ENCODE measurements at places on chromosomes 16 and 17.

GRCh38 chr17:81309140-81309858 lies 14.2 kb upstream of the SLC38A10 start:
- DNase-seq: no peak

DNA sequence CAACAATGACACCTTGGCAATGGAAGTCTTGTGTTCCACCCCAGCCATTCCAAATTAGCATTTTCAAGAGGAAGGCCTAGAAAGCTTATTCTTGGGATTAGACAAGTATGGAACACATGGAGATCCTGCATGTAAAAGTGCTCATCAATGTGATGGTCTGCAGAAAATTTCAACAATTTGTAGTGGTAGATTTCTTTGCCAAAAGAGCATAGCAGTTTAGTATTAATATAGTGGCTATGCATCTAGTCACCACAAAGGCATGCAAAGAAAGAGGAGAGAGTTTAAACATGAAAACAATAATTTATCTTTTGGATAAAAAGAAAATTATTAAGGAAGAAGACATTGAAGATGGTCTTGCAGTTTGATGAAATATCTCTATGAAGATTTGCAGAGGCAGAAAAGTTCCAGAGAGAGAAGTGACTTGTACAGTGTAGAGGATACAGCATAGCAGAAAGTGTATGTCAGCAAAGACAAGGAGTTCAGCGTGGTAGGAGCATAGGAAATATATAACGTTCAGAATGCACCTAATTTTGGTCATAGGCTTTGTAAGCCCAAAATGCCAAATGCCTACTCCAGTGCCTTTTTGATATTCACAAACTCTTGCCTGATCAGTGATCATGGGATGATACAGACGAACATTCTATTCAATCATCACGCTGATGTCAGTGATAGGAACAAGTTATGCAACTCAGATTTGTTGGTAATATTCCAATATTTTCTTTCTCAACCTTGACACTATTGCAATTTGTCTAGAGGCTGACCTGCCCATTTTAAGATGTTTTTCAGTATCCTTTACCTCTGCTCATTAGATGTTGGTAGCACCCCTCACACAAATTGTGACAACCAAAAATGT lies 727.9 kb upstream of the SOX9 start:
- no peak for DNase-seq

GRCh38 chr17:21549107-21549687 lies 143.1 kb upstream of the KCNJ18 start:
- no peak for DNase-seq

- no peak for DNase-seq
Observed at GRCh38 chr17:63429766-63430165, 16.3 kb downstream of the CYB561 start.

GRCh38 chr17:13405807-13406206 lies 195.9 kb downstream of the HS3ST3A1 start:
- no peak for DNase-seq

DNA sequence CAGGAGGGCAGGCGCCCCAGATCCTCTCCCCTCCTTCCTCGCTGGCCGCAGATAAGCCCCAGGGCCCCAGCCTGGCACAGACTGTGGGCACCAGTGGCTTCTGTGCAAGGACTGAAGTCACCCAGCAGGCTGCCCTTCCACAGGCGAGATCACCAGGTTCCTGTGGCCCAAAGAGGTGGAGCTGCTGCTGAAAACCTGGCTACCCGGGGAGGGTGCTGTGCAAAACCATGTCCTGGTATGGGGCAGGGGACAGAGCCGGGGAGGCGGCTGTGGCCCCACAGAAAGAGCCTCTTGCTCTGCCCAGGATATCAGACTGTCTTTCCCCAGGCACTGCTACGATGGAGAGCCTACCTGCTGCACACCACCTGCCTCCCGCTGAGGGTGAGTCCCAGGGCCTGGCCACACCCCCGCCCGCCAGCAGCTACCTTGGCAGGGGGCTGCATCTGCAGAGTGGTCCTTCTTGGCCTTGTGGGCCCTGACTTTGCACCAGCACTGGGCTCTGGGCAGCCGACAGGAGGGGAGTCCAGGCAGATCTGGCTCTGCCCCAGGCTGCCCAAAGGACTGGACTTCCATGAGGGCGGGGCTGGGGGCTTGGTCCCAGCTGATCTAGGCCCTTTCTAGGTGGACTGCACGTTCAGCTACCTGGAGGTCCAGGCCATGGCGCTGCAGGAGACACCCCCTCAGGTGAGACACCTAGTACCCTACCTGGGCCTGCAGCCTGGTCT lies 615 bp downstream of the CARMIL2 start:
- no peak for DNase-seq

DNA sequence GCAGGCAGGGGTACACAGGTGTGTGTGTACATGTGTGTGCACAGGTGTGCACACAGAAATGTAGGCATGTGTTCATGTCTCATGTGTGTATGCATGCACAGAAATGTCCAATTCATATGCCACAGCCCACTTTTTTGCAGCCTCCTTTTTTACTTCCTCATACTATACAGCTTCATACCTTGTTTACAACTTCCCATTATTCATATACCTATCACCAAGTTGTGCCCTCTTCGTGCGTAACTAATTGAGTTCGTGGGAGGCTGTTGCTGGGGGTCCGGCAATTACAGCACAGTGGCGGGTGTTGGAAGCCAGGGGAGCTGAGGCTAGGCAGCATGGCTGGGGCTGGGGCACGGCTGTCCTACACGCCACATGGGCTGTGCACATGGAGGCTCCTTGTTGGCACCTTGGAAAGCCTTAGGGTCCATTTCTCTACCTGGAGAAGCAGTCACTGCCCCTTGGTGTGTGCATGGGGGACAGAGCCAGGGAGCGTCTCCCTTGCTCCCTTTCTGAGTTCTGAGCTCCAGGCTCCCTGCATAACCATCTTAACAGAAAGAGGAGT lies 266.7 kb downstream of the ENGASE start:
- DNase-seq: no peak

DNA sequence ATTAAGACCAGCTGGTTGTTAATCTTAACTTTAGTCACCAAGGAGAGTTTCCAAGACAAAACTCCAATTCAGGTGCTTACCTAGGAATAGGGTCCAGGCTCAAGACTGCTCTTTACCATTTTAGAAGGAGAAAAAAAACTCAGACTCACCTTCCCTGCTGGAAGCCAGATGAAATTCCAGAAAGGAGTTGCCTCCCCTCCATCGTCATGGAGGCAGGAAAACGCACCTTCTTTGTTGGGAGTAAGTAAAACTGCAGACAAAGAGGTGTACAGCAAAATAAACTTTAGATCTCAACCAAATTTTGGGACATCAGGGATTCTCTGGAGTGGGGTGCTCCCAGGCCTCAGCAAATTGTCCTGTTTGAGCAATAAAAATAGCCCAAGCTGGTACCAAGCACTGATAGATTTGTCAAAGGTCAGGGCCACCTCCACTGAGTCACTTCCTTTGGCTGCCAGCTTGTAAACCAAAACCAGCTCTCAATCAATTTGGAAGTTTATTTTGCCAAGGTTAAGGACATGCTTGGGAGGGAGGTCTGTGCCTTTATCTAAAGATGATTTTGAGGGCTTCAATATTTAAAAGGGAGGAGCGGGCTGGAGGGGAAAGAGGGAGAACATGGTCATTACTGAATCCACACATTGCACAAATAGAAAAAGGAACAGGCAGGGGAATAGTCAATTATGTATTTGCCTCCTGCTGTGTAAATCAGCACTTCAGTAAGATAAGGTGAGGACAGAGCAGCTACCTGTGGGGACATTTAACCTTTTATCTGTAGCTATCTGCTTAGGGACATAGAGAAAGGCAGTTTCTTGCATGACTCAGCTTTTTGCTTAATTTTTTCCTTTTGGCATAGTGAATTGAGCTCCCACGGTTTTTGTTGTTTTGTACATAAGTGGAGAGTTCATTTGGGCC lies 1.5 kb upstream of the ALDH3A2 start:
- DNase-seq: no peak

- DNase-seq: no peak
Observed at GRCh38 chr17:17732892-17733670, 51.8 kb downstream of the RAI1 start.

DNA sequence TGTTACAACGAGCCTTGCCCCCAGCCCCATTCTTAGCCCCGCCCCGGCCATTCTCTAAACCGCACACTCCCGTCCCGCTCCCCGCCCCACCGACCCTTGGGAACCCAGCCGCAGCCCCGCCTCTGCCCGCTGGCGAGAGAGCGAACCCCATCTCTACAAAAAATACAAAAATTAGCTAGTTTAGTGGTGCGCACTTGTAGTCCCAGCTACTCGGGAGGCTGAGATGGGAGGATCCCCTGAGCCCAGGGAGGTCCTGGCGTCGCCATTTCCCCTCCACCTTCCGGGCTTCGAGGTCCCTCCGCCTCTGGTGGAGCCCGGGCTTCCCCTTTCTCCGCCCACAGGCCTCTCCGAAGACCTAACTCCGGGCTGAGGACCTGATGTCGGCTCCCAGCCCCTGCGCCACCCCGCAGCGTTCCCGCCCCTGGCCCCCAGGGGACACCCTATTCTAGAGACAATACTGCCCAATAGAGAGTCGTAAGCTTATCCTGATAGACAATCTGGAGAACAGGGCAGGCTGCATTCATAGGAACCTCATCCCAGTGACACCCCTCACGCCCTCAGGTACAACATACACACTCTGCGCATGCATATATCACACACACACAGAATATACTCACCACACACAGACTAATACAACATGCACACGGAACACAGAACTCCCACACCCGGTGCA lies 480 bp upstream of the PROCA1 start:
- DNase-seq: no peak

DNA sequence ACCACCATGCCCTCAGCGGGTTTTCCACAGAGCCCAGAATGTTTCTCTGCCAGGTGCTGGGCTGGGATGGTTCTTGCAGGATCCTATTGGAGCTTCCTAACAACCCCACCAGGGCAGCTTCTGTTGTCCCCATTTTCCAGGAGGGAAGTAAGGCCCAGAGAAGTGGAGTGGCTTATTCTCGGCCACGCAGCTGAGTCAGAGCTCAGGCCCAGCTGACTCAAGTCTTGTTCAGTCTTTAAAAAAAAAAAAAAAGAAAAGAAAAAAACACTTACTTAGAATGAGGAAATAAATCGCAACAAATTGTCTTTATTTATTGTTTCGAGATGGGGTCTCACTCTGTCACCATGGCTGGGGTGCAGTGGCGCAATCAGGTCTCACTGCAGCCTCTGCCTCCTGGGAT lies 413.0 kb downstream of the CPPED1 start:
- DNase-seq: no peak

DNA sequence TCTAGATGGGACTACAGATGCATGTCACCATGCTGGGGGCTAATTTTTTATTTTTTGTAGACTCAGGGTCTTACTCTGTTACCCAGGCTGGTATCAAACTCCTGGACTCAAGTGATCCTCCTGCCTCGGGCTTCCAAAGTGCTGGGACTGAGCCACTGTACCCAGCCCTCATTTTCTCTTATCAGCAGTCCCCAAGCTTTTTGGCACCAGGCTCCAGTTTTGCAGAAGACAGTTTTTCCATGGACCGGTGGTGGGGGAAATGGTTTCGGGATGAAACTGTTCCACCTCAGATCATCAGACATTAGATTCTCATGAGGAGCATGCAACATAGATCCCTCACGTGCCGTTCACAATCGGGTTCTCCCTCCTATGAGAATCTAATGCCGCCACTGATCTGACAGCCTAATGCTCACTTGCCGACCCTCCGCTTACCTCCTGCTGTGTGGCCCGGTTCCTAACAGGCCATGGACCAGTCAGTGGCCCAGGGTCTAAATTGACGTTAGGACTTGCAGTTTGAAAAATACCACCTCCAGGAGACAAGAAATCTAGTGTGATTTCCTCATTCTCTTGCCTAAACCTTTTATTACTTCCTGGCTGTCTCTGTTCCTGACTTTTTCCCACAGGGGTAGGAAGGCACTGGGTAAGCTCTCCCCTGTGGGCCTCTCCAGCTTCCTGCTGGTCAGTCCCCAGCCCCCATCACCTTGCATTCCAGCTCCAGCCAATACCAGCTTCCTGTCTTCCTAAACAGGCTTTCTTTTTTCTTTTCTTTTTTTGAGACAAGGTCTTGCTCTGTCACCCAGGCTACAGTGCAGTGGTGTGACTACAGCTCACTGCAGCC lies 9.3 kb upstream of the CNP start:
- no peak for DNase-seq

- peak; percentile 72 for DNase-seq
Observed at GRCh38 chr16:30535777-30536190, 1.1 kb upstream of the ZNF747 start.

DNA sequence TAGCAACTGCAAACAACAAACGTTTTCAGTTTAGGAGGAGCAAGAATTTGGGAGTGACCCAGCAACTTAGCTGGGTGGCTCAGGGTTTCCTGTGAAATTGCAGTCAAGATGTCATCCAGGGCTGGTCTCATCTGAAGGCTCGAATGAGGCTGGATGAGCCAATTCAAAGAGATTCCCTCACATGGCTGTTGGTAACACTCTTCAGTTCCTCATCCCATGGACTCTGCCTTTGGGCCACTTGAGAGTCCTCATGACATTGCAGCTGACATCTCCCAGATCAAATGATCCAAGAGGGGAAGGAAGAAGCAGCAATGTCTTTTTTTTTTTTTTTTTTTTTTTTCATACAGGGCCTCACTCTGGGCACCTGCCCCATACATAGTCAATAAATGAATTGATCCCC lies 26.3 kb downstream of the UBALD1 start:
- no peak for DNase-seq

- DNase-seq: no peak
Observed at GRCh38 chr17:12996357-12996756, 21.5 kb downstream of the ELAC2 start.

GRCh38 chr17:49495842-49496182 lies 719 bp downstream of the NGFR start:
- no peak for DNase-seq

DNA sequence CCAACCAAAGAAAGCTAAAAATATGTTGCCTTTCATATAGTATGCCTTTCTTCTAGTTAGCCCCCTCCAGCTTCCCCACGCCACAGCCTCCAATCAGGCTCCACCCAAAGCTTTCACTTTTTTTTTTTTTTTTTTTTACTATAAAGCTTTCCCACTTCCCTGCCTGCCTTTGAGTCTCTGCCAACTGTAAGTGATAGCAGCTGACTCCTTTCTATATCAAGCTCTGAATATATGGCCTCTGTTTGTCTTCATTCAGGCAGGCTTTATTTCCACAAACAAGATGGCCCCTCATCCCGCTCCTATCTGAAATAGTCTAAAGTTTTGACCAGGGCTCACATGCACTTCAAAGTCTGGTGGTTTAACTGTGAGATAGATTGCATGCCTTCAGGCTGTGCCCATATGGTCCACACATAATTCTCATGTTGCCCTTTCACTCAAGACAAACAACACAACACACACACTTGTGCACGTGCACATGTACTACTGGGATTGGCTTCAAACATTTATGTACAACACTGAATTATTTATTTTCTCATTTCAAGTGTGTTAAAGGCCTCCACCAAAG lies 39.8 kb upstream of the DYNLRB2 start:
- no peak for DNase-seq

Data from NCI-H1092 (cell line).